Gastroesophageal sphincter (tissue), 4 donors: ENCODE measurements at places on chromosomes 13 and 19. TPM values are rescaled to one million over a fixed set of nuclear protein-coding genes. Genes with fewer than 3 reads are reported as not detected.

The RFPL4A gene
- total RNA-seq: not detected

The CALR3 gene
- not detected for total RNA-seq

The CBARP gene
- total RNA-seq: 0.49 TPM

GRCh38 chr13:110304256-110304655 lies 2.7 kb downstream of the COL4A1 start:
- no peak for ATAC-seq

DNA sequence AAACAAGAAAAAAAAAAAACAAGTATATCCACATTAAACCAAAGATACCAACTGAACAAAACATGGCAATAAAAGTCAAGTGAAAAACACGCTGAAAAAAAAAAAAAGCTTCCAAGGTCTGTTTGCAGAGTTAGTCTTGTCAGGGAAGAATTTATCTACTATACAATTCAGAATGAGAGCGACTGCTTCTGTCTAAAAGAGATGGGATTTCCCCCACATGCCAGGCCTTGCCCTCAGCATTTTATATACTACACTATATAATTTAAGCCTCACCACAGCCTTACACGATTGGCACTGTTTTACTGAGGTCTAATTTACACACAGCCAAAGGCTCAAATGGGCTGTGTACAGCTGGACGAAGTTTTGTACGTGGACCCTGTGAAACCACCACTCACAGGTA lies 67.3 kb downstream of the FOXO1 start:
- ATAC-seq: no peak

- ATAC-seq: no peak
Observed at GRCh38 chr13:102913914-102914313, 68.1 kb downstream of the ERCC5 start.

DNA sequence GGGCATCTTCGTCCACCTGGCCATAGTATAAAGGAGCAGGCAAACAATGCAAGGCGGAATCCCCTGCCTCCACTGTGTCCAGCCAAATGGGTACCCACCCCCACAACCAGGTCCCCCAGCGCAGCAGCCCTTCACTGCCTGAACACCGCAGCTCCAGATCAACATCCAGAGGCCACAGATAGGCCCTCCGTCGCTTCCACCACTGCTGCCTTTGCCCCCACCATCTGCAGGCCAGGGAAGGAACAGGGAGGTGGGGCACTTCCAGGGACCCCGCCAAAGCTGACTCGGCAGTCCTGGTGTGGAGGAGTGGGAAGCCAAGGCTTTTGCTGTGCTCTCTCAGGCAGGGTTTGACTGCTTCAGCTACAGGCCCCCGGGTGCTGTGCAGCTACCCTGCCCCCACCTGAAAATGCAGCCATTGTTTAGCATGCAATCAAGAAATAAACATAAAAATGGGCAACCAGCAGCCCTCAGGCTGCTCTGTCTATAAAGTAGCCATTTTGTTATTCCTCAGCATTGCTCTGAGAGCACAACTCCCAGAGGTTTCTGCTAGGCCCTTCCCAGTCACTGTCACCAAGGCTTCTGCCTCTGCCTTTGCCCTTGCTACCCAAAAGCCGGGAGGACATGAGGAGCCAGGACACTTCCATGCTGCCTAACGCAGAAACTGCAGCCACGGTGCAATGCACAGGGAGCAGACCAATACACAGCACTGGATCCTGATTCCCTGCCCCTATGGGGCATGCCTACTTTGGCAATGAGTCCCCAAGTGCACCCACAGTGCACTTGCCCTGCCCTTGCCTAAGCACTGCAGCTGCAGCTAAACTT lies 733.2 kb upstream of the KLHL1 start:
- ATAC-seq: no peak

- no peak for ATAC-seq
Observed at GRCh38 chr13:40094056-40094455, 438.6 kb downstream of the COG6 start.

DNA sequence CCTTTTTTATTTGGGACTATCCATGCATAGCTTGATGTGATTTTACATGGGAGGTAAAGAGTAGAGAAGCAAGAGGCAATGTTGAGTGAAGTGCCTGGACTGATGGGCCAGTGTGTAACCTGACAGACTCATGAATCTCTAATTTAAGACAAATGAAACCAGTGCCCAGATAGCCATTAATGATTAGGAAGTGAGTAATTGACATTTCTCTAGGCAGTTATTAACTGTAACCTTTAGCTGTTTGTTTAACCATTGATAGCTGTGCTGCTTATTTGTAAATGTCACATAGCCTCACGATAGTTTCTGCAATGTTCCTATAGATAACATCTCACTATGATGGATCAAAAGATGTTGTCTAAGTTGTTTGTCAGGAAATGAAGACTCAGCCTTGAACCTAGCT lies 1047.5 kb upstream of the SPRY2 start:
- no peak for ATAC-seq

DNA sequence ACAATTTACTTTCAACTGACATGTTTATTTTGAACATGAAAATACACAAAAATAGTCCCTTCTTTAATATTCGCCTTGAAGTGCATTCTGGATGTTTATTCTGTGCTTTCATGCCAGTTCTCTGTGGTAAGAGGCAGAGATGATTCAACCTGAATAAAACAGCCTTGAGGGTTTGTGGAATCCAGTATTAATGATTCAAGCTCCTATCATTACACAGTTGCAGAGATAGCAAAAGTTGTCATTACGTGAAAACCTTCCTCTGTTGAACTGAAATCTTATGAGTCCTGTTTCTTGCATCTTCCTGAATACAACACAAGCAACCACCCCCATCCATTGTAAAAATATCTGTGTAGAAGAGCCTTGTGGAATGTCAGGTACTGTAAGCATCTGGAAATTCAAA lies 142.3 kb upstream of the HTR2A start:
- no peak for ATAC-seq

DNA sequence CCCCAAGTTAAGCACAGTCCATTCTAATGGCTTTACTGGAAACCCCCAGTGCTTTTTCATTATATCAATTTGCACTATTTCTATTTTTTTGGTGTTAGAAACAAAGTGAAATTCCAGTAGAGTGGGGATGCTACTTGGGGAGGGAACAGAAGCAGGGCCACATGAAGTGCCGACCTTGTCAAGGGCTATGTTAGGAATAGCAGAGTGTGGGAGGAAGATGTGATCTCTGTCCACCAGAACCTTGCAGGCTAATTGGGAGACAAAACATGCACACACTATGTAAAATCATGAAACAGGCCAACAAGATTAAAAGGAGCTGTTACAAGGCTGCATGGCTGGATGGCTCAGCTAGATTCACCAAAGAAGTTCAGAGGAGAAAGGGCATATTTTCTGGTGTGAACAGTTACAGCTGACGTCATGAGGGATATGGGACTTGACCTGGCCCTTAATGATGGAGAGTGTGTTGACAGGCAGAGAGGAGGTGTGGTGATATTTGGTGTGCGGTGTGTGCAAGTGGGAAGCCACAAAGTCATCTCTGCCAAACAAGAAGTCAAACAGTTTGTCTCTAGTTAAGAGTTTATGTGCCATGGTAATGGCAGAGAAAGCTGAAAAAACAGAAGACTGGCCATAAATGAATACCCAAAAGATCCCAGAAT lies 318.4 kb upstream of the MAB21L1 start:
- ATAC-seq: no peak

- ATAC-seq: peak; percentile 57
Observed at GRCh38 chr19:8363803-8364771, at the start of gene ANGPTL4. ANGPTL4 (plus strand) TSS chr19:8364155; CDS start chr19:8364322, 167 bp downstream.

DNA sequence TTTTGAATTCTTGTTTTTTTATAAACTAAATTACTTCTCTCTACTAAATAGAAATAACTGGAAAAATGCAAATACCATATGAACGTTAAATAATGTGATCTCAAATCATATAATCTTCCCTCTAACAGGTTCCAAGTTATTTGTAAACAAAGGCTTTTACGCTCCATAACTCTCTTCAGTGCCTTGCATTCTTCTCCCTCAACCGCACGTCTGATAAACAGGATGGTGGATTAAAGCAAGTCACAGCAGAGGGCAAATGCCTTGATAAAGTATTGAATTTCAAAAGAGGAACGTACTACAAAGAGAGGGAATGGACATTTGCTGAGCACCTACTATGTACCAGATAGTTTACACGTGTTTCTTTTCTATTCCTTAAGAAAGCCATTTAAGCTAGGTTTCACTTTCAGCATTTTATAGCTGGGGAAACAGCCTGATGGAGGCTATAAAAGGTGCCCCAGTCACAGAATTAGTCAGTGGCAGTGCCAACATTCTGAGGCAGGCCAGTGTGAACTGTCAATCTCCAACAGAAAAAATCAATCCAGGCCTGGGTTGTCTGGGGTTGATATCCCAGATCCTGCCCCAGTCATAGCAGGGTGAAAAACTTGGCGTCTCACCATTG lies 15.8 kb downstream of the MRPS31 start:
- ATAC-seq: no peak

GRCh38 chr19:17616961-17617806 lies 61.7 kb downstream of the COLGALT1 start:
- no peak for ATAC-seq
